IMR-90 (cell line): ENCODE measurements at places on chromosomes 5 and 9. TPM values are rescaled to one million over a fixed set of nuclear protein-coding genes. Genes with fewer than 3 reads are reported as not detected.

The FLT4 gene
- under 0.01 and 0.28 TPM in 2 replicates for total RNA-seq

The LEAP2 gene
- under 0.01 TPM in 2 replicates for total RNA-seq

The COL15A1 gene
- 1.9 and 2.2 TPM in 2 replicates for total RNA-seq

The PROB1 gene
- total RNA-seq = under 0.01 TPM in 2 replicates

The C9 gene
- not detected in 2 replicates for total RNA-seq

The DMGDH gene
- total RNA-seq = under 0.01 and 0.18 TPM in 2 replicates

The CAVIN4 gene
- total RNA-seq = 2.2 and 4.2 TPM in 2 replicates

The SLC36A3 gene
- total RNA-seq = not detected in 2 replicates

The RNF183 gene
- not detected in 2 replicates for total RNA-seq

The ECSCR gene
- total RNA-seq = 3.1 and 3.9 TPM in 2 replicates

The ROR2 gene
- total RNA-seq = 2.2 and 2.3 TPM in 2 replicates

GRCh38 chr5:138645778-138646575 is 70.8 kb upstream of the HSPA9 start:
- DNase-seq = no peak

- DNase-seq = no peak
Measured at GRCh38 chr5:167512111-167512510, 779.3 kb upstream of the WWC1 start.

DNA sequence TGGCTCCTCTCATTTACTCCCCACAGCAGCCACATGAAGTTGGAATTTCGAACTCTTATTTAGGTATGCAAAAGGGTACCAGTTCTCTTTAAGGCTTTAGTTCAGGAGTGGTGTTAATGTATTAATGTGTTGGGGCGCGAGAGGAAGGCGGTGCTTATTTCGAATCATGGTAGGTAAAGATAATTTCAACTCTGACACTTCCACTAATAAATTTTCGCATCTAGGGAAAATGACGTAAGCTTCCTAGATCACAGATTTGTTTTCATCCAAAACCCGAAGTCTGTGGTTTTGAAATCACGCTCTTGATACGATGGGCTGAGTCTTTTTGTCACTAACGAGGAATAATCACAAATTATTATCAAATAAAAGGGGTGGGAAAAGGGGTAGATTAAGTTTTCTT is 681 bp downstream of the PPWD1 start:
- no peak for DNase-seq

DNA sequence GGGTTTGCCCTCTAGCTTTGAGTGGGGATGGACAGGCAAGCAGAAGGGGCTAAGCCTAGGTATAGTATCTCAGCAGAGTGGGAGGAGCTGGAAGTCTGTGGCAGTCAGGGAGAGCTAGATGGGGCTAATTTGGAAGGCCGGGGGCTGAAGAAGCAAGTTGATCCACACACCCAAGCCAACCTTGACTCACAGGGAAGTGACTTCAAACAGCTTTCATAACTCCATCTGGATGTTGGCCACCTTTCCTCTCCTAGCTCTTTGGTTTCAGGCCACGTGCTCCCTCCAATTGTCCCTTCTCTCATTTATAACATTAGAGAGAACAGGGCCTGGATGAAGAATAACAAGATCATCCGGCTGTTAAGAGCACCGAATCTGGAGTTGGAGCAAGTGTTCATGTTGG is 36.8 kb downstream of the EGR1 start:
- no peak for DNase-seq

DNA sequence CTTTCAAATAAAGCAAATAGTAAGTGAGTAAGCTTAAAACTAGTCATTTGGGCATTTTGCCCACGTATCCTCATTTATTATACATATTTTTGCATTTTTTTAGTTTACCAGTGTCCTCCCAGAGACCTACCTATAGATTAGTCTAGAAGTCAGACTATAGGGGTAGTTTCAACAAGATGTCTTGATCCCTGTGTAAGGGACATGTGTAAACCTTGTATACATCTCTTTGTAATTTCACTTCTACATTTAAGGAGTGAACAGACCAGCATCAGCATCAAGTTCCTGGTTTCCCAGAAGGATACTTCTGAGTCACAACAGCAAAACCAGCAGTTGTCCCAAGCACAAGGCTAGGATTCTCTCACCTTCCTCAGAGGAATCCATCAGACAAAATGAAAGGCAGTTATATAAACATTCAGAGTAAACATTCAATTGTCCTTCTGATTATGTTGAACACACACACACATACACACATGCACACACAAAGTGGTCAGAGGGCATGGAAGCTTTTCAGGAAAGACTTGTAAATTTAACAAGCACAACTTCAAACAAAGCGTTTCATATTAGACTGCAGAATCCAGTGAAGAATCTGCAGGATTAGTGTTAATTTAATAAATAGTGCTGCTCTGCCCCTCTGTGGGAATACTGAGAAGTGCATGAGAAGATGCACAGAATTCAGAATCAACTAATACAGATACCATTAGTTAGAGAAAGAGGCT is 55.4 kb downstream of the HINT1 start:
- DNase-seq = peak; percentile 33

DNA sequence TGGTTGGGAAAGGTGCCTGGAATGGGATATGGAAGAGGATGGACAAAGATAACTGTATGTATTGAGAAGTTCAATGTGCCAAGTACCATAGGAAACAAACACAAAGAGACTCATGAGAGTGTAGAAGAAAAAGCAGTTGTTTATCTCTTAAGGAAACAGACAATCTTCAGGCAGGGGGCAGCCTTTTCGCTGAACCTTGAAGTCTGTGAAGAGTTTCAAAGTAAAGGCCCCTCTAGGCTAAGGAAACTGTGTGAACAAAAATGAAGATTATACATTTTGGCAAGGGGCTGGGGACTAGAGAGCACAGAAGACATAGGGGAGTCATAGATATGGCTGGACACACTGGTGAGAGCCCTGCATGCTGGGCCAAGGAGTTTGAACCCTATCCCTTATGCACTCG is 27.5 kb upstream of the FRMPD1 start:
- DNase-seq = no peak

DNA sequence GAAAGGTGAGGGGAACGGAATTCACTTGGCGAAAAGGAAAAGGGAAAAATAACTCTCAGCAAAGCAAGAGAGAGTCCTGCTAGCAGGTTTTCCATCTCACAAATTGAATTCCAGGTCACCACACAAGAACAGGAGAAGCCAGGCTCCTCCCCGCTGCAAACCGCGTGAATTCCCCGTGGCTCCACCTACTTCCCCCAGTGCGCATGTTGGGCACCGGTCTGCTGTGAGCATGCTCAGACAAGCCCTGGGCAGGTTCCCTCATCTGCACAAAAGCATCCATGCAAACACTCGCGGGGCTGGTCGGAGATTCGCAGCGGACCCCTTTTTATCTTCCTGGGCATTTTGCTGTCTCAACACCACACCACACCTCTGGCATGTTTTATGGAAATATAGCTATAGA is 58.5 kb upstream of the S1PR3 start:
- DNase-seq = no peak

GRCh38 chr9:71910650-71911060 is 338 bp downstream of the ABHD17B start:
- no peak for DNase-seq

DNA sequence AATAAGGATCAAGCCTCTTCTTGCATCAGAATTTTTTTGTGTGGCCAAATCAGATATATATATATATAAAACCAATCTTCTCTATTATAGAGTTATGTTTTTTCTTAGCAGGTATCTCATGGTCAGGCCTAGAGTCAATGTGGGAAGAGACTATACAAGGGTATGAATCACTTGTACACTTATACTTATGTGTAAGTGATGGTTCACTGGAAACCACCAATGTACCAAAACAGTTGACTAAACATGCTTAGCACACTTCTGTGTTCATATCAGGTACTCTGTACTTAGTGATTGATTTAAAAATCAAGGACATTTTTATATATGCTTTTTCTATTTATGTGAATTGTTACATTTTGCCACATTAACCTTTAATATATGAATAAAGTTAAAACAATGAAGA is 92.6 kb downstream of the CWC27 start:
- DNase-seq = peak; percentile 21

DNA sequence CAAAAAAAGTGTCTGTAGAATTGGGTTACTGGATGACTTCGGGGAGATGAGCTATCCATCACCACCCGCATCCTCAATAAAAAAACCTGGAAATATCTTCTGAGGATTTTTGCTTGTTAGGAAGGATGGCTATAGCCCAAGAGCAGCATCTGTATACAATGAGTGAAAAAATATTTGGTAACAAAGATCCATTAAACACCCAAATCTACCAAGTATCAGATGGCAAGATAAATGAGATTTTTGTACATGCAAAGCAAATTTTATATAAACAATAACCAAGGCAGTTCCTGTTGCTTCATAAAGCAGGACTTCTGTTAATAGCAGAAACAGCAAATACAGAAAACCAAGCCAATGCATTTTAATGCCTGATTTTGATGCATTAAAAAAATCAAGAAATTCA is 166.6 kb downstream of the SLC28A3 start:
- peak; percentile 4 for DNase-seq

DNA sequence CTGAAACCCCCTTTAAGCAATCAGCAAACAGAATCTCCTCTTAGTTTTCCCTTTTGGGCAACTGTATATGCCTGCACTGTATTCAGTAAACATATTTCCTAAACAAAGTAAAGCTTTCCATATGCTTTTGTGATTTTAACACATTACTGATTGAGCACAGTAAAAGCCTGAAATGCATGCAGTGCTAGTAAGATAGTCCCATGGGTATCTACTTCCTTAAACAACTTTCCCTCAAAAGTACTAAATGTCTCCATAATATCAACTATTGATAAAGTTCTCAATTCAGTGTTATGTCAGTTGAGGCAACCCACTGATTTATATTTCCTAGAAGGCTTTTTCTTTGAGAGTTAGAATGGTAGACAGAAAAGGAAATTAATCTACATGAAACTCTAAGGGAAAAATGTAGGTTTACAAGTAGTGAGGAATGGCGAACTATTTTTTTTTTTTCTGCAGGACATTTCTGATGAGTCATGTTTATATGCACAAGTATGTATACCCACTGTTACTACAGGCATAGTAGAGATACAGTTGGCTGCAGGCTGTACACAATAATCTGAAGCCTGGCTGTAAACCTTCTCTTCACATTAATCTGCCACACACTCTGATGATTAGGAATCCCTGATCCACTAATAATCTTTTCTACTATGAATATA is 31.2 kb upstream of the CEP120 start:
- peak; percentile 61 for DNase-seq

GRCh38 chr9:126389992-126390391 is 63.4 kb downstream of the MVB12B start:
- DNase-seq = no peak

DNA sequence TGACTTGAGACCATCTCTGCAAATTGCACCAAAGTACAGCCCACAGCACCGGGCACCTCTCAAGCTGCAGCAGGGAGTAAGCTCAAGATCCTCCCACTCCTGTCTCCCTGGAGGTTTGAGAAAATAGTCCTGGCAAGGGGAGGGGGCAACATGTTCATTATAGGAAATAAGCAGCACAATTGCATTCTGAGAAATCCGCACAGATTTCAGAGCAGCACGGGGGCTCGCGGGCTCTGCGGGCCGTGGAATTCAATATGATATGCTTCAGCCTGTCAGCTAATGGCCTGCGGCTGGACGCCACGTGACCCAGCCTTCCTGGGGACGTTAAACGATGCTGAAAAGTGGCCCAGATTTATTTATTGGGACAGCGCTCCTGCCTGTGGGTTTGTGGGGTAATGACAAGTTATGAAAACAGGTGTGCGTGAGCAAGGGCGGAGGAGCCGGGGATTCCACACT is 156.4 kb downstream of the DAB2IP start:
- no peak for DNase-seq

- DNase-seq = no peak
Measured at GRCh38 chr9:99026271-99026955, 78.5 kb upstream of the TGFBR1 start.

DNA sequence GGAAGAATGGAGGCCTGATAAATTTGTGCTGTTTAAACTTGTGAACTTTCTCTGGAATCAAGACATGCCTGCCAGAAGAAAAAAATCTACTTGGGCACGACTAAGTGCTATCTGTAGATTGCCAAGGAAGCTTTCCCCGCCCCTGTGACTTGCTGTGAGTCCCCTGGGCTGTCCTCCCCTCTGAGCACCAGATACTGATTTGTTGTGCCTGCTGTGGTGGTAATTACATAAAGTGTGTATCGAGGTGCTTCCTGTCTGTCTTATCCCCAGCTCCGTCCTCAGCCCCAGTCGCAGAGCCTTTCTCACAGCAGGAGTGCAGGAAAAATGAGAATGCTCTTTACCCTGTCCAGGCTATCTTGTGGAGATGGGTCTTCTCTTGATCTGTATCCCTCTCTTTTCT is 53.9 kb downstream of the TRIO start:
- DNase-seq = no peak

GRCh38 chr5:174283211-174284005 is 237.9 kb downstream of the NSG2 start:
- no peak for DNase-seq

GRCh38 chr5:113378514-113378913 is 56.3 kb downstream of the TSSK1B start:
- no peak for DNase-seq
